ENCODE measurements at places on chromosomes 4 and X.

DNA sequence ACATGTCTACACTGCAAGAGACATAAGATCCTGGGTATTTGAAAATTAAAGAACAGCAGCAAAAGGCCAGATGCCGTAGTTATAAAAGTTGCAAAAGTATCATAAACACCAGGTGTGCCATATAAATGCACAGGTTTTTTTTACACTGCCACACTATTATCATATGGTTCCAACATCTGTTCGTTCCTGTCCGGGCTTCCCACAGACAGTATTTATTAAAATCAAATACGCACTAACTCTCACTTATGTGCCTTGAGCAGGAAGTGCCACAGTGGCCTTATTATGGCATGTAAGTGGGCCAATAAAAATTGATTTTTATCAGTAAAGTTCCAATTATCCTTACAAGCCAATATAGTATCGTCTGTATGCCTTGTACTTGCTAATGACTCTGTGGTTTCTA, 873.2 kb downstream of the RPA4 start:
- no peak for DNase-seq

GRCh38 chr4:77815636-77816035, 3.5 kb downstream of the CNOT6L start:
- DNase-seq: no peak

GRCh38 chrX:56232221-56233082, at the start of gene KLF8:
Gene KLF8 (plus strand): TSS chrX:56232356. CDS start chrX:56233335, 979 bp downstream.
- no peak for DNase-seq

DNA sequence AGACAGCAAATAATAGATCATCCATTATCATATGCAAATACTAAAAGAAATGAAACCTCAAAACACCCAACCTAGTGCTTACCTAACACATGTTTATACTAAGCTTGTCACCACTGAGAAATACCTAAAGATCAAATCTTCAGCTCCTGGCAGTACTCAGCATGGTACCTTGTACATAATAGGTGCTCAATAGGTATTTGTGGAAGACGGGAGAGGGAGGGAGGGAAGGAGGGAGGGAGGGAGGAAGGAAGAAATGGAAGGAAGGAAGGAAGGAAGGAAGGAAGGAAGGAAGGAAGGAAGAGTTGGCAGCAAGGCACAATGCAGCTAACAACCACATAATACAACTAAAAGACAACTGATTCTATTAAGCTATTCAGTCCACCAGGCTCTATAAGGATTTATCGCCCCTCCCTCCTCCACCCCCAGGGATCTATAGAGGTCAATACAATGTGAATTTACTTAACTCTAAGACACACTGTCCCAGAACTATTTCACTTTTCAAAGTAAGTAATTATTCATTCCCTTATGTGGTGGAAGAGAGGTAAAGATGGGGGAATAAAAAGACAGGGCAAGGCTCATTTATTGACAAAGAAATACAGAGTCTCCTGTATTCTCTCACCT, 328.9 kb downstream of the PAPSS1 start:
- DNase-seq: no peak

- no peak for DNase-seq
Observed at GRCh38 chr4:106365613-106366012, 3.0 kb downstream of the GIMD1 start.

GRCh38 chr4:68569466-68570121, 6.5 kb downstream of the UGT2B17 start:
- no peak for DNase-seq

GRCh38 chrX:153627675-153628111, 19.3 kb upstream of the DUSP9 start:
- DNase-seq: no peak
